ENCODE measurements at places on chromosomes 2 and 18.

DNA sequence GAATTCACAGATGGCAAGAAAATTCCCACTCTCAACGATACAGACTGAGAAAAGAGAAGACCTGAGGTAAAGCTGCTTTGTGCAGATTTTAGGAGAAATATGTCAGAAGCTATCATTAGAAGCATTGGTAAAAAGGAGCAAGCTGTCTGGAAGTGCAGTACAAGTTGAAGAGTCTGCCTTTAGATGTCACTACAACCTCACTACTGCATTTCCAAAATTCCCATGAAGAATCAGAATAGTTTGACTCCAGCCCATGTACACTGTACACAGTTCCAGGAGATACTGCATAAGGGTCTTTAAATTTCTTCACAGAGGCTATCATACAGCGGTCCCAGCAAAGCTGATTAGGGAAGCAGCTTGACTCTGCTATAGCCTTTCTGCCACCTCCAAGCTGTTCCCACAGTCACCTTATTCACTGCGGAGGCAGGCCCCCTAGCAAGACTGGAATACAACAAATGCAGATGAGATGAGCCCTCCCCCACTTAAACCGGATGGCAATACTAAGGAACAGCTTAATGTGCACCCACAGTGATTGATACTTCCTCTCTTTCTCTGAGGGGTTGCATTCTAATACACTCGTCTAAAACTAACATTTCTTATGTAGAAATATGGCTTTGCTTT lies 527.4 kb downstream of the TMEM182 start:
- H3K27me3 ChIP-seq, result no peaks in the 10 kb centered on the region
- H3K36me3 ChIP-seq, result no peaks in the 10 kb centered on the region
- DNase-seq, result no peak
- H3K4me3 ChIP-seq, result no peak overlapping the region
- H3K4me1 ChIP-seq, result no peaks in the 10 kb centered on the region

GRCh38 chr18:7923105-7923504 lies 356.0 kb downstream of the PTPRM start:
- no peaks in the 10 kb centered on the region for H3K27me3 ChIP-seq
- no peaks in the 10 kb centered on the region for H3K36me3 ChIP-seq
- no peak overlapping the region for H3K27ac ChIP-seq
- H3K4me1 ChIP-seq, result peaks cover 6% of the 10 kb centered on the region

DNA sequence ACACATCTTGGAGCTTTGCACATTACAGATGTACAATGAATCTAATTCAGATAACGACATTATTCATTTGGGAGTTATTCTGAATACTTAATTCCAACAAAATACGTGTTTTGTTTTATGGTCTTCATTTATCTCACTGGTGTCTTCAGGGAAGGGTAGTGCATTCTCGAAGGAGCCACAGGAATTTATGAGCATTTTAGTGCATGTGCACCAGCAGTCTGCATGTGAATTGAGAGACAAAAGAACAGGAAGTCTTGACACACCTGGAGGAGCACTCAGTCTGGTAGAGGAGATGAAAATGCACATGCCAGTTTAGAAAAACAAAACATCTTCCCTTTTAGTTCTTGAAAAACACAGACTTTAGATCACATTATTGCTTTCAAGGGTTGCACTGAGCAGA lies 228.7 kb downstream of the LRATD1 start:
- H3K36me3 ChIP-seq, result no peaks in the 10 kb centered on the region
- no peak for DNase-seq
- no peak overlapping the region for H3K4me3 ChIP-seq

DNA sequence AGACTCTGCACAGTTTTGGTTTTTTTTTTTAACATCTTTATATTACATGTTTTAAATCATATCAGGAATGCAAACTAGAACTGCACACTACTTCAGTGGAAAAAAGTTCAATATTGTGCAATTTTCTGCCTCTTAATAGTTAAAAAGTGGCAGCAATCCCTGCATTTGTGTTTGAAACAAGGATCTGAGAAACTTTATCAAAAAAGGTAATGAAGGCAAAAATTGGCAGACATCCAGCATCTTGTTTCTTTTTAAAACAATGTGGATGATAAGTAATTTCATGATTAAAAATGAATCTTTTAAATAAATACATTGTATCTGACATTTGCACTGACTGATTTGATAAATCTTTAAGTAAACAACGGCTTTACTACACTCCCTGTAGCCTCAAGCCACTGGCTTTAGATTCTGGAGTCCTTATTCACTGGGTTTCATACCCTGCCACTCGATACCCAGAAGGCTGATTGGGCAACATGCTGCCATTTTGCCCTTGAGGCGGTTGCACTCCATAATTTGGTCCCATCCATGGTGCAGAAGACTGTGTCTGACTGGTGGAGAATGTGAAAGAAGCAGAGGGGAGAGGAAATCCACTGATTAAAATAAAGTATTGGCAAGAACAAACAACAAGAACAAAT lies 21.6 kb upstream of the C2orf42 start:
- no peaks in the 10 kb centered on the region for H3K27me3 ChIP-seq
- H3K27ac ChIP-seq, result no peak overlapping the region
- H3K4me3 ChIP-seq, result no peak overlapping the region
- H3K4me1 ChIP-seq, result no peaks in the 10 kb centered on the region

DNA sequence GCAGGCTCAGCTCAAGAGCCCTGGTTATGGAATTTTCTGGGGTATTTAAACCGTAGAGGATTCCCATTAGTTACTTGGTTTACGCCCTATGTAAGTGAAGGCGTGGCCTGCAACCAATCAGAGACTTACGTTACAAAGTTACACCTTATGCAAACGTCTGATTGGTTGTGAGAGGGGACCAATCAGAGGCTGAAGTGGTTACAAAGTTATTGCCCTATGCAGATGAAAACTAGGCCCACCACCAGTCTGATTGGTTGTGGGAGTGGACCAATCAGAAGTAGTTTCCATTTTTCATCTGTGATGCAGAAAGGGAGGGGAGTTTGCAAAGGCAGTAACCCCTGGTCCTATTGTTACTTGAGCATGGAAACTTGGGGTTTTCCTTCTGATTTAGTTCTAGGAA lies 49.1 kb downstream of the DLGAP1 start:
- H3K27ac ChIP-seq, result no peak overlapping the region
- H3K4me1 ChIP-seq, result no peaks in the 10 kb centered on the region
- no peaks in the 10 kb centered on the region for H3K36me3 ChIP-seq
- DNase-seq, result no peak
